ENCODE measurements at places on chromosomes 3 and 15.

DNA sequence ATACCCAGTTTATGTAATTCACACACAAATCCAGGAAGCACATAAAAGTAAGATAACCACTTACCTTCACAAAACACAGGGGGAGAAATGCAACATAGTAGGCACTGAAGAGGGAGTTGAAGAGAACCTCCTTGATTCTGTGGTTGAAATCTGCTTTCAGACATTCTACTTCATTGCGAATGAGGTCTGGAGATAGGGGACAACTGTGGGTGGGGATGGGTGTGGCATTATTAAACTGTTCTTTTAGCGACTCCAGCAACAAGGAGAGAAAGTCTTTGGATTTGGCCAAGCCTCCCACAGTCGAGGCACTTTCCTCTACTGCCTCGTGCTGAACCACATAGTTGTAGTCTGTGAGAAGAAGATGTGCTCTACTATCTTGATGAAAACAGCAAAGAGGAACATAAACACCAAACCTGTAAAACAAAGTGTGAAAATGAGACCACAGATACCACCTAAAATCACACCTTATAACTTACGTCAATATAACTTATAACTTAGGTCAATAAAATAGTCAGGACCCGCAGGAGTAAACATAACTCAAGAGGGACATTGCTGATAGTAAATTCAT is 25.6 kb downstream of the TMEM39A start:
- peak; percentile 16 for DNase-seq

DNA sequence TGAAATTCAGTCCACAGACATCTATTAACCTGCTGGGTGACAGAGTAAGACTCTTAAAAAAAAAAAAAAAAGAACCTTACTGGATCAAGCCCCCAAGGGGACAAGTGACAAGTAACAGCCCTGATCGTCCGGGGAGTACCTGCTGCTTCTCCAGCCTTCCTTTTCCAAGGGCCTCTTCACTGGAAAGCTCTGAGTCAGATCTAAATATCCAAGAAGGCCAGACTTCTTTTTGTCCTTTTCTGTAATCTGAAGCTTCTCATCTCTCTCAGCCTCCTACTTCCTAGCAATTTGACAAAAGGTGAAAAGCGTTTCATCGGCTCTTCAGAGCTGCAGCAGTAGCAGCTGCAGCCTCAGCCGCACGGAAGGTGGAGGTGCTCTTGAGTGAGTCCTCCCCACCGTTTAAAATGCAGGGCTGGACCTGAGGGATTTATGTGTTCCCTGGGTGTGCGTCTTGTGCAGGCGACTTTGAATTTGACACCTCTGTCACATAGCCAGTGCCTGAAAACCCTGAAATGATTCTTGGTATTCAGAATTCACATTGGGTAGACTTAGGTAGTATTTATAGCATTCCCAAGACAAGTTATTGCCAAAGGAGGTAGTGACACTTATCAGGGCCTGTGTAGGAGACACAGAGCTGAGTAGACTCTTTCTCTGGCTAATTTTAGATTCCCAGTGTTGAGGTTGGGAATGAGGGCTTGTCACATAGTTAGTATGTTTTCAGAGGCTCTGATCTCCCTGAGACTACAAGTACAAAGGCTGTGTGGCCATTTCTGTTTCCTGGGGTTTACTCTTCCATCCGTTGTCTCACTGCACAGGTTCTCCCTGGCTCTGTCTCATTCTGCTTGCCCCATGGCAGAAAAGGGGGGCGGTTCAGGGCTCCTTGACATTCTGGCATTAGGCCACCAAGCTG is 291.2 kb upstream of the C2CD4B start:
- DNase-seq = no peak

- no peak for DNase-seq
Observed at GRCh38 chr15:25342629-25343028, 96.2 kb downstream of the UBE3A start.

GRCh38 chr3:193978486-193978885 is 157.5 kb upstream of the HES1 start:
- no peak for DNase-seq

DNA sequence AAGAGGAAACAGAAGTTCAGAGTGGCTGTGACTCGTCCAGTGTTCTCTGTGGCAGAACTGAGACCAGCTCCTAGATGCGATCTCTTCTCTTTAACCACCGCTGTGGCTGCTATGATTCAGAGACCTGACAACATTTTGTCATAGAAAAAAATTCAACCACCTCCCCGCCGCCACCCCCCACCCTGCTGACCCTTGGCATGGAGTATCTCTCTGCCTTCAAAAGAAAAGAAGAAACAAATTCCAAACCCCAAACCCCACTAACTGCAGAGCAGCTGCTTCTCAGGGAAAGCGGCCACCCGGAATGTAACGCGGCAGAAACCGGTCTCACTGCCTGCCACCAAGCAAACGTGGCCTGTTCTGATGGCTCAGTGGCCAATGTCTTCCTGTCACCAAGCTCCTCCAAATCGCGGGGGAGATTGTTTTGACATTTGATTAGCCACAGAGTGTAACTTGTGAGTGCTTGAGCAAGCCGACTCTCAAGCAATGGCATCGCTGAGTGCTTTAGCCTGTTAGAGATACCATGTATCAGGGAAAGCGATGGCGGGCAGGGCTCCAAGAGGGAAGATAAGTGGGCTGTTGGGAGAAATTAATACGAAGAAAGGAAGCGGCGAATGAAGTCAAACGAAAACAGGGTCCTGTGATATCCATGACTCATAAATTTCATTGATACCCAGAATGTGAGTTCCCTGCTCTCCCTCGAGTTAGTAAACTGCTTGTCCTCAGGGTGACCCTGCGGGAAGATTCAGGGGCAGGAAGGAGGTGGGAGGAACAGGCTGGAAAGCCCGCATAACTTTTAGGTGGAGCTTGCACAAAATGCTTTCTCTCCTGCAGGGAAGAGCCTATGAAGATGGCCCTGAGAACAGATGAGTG is 44.8 kb upstream of the TLE3 start:
- DNase-seq = no peak

- no peak for DNase-seq
Observed at GRCh38 chr3:10873415-10873814, 57.4 kb downstream of the SLC6A11 start.

DNA sequence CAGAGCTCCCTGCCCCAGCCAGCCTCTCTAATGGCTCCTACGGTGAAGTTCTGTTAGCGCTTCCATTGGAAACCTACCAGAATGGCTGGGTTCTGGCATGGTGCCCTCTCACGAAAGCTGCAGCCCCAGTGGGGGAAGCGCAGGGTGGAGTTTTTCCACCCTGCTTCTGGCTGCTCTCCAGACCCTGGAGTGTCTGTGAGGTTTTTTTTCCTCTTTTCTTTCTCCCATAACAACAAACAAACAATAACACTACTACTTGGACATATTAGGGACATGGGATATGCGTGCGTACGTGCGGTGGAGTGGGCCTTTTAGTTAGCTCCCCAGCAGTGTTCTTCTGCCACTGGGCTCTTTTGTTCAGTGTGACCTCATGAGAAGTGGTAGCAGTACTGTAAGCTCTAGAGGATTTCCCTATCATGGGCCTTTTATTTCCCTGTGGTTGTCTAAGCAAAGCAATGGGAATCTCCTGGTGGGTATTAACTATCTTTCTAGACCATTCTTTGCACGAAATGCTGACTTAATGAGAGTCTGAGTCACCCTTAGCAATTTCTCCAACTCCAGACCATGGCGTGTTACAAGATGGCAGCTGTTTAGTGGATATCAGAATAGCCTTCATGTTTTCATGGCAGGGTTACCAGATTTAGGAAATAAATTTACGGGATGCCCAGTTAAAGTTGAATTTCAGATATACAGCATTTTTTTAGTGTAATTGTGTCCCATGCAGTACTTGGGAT is 161.9 kb downstream of the FNDC3B start:
- DNase-seq = no peak

GRCh38 chr3:189419038-189419437 is 212.2 kb upstream of the TP63 start:
- no peak for DNase-seq

- DNase-seq = no peak
Observed at GRCh38 chr3:74523811-74524210, 90.6 kb downstream of the CNTN3 start.

DNA sequence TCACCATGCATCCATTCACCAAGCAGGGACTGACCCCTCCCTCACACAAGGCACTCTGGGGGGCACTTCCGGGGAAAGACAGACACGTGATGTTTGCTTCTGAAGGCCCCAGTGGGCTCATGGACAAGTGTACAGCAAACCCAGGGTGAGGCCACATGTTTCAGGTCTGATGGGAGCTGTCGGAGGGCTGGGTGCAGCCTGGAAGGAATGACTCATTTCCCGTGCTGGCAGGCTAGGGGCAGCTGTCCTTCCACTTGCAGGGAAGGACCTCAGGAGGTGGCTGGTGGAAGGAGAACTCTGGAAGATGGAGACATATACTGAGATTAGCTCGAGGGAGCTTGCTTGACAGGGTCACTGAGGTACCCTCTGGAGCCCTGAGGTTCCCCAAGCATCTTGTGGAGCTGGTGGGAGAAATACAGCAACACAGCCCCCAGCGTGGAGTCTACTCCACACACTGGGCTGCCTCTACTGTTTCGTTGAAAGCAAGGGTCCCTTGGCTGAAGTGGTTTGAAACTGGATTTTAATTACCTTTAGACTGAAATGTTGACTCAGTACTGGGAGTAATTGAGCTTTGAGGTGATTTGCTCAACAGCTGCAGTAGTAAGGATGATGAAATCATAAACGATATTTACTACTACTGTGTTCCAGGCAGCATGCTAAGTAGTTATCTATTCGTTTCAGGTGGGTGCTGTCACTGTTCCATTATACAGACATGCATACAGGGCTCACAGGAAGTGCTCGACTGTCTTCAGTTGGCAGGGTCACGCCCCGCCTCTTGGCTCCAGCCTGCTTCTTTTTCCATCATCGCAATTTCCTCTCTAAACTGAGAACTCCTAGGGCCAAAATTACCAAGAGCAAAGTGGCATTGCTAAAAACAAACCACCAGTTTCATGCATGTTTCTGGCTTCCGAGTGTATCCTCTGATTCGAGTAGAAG is 230.4 kb downstream of the ADAMTS17 start:
- no peak for DNase-seq

- DNase-seq = no peak
Observed at GRCh38 chr15:65204931-65205660, 6.2 kb downstream of the CILP start.
